ENCODE measurements at places on chromosomes 1 and 21. TPM values are rescaled to one million over a fixed set of nuclear protein-coding genes. Genes with fewer than 3 reads are reported as not detected.

UBASH3A gene
- not detected for total RNA-seq

GRCh38 chr1:228340686-228341449 lies 65.8 kb downstream of the TRIM11 start:
- DNase-seq, result no peak

GRCh38 chr1:41399145-41399795 lies 38.0 kb downstream of the FOXO6 start:
- DNase-seq, result no peak

DNA sequence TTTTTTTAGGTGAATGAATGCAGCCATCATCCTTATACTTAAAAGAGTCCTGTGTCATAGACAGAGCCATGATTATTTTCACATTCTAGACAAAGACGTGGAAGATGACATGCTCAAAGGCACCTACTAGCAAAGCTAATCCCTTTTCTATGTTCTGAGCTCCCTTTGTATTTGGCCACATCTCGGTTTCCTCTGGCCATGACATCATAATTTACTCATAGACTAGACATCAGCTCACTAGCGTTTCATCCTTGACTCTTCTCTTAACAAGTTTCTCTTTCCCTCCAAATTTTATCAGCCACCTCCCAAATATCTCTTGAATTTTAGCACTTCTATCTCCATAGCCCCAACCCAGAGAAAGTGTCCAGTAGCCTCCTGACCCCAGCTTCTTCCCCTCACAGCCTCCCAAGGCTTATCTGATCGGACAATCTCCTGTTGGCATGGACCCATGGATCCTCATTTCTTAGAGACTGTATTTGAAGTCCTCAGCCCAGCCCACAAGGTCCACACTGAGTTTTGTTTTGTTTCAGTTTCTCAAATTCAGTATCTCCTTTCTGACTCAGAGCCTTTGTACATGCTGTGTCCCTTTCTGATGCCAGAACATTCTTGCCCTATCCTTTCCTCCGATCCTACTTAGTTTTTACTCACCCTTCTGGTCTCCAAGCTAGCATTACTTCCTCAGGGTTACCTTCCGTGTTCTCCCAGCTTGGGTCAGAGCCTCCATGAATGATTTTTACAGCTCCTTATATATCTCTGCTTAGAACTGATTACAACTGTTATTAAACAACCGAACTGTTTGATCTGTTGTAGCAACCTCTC lies 33.0 kb upstream of the EPS8L3 start:
- DNase-seq, result no peak

DNA sequence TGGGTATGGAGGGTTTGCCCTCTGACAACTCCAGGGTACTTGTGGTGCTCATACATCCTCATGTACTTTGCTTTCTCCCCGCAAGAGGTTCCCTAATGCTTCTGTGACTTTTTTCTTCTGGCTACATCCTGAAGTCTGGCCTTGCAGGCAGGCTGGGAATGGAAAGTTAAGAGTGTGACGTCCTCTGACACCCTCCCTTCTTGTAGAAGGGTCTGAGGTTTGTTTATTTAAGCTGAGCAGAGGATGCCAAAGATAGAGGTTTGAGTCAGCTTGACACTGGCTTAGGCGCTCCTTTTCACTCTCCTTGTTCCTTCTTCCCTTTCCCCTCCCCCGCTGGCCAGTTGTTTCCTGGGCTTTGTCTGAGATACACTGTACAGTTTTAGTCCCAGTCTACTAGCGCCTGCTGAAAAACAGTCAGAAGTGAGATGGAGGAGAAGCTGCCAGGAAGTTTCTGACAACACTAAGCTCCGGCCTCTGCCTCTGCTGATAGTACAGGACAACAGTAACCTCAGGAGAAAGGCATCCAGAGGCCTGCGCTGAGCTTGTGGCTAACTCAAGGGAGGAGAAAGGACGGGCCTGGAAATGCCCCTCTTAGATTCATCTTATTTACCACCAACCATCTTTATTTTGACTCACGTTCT lies at the start of gene MACF1:
MACF1 (plus strand) TSS at position 255 of the 641 bp plus-strand sequence; CDS start at position 583, 328 bp downstream.
- DNase-seq, result peak; percentile 66

DNA sequence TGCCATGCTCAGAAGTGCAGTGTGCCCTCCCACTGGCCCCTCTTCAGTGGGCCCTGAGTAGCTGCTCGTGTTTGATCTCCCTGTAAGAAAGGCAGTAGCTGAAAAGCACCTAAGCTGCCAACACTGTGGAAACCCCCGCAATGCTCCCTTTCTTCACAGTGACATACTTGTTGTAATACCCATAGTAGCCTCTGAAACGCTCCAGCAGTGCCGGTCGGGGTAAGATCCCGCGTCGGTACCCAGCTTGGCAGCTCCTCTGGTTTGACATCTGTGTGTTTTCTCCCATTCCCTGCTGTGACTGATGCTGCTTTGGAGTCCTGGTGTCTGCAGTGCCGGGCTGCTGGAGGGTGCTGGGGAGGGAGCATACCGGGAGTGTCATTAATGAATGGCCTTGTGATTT lies 3.6 kb downstream of the CHAF1B start:
- DNase-seq, result no peak

DNA sequence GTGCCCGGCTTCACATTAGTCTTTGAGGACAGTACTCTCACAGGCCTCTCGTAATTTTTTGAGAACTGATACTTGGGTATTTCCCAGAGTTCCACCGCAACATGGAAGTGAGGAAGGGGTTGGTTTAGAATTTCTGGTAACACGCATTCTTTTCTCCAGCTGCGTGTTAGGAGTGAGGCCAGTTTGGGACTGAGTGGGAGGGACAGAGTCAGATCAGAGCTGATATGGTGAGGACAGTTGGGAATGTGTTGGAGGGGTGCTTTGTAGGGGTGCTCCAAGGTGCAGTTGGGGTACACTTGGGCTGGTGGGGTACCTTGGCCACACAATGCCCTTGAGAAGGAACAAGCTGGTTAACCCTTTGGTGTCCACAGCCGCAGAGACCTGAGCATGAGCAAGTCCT lies 6.7 kb downstream of the FBXO6 start:
- DNase-seq, result no peak

Data from foreskin keratinocyte (primary cell).